Left forelimb (tissue), 1 donor: ENCODE measurements at places on chromosomes 5 and 9.

DNA sequence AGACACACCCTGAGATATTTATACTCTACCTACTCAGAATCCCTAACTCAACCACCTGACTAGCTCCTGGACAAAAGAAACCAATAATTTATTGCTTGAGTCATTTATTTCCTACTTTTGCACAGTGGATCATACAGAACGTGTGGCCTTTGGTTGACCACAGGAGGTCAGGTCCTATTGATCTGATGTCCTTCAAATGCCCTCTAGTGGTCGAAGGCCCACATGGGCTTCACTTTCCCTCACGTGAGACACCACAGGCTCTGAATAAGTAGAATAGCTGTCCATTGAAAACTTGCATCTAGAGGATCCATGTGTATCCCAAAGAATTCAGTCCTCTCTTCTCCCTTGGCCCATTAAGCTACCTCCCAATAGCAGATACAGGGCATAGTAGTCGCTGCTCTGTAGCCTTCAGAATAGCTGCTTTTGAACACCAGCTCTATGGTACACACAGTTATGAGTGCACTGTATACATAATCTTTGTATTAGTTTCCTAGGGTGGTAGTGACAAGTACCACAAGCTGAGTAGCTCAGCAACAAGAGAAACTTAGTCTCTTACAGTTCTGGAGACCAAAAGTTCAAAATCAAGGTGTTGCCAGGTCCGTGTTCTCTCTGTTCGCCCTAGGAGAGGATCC is 177.6 kb upstream of the SMARCA2 start:
- DNase-seq = no peak

DNA sequence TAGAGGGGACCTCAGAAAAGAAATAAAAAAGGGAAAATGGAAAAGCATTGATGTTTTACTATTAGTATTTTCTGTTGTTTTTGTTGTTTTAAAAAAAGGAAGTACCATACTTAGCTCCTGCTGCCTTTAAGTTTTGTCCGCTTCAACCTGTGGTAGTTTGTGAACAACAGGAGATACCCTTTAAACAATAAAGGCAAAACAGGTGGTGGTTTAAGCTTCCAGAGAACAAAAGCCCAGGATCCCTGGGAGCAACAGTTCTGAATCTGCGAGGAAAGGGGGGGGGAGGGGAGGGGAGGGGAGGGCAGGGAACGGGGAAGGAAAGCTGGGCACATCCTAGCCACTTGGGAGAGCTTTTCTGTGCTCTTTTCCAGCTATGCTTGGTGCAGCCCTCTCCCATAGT is 2.1 kb upstream of the PSIP1 start:
- no peak for DNase-seq

DNA sequence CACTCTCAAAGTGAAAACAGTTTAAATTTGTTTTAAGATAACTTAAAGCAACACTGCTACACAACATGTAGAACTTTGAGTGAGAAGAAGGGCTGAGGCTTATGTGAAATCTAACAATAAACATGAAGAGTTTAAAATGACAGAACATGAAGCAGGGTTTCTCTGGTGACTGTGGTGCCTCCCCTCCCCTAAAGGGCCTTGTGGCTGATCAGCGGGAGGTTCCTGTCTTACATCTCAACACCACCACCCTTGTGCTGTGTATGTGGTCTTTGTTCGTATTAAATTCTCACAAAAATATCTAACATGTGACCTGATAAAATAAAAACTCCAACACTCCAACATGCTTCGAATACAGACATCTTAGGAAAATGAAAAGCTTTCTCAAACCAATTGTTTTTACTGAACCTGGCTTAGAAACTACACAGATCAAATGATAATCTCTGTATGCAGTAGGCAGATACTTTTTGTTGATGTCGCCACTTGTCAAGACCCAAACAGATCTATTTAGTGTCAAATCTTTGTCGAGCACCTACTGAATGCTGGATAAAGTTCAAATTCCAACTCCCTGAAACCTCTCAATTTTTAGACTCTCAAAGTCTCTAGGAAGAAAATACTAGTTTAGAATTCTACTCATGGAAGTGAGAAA is 9.9 kb upstream of the IQGAP2 start:
- no peak for DNase-seq

DNA sequence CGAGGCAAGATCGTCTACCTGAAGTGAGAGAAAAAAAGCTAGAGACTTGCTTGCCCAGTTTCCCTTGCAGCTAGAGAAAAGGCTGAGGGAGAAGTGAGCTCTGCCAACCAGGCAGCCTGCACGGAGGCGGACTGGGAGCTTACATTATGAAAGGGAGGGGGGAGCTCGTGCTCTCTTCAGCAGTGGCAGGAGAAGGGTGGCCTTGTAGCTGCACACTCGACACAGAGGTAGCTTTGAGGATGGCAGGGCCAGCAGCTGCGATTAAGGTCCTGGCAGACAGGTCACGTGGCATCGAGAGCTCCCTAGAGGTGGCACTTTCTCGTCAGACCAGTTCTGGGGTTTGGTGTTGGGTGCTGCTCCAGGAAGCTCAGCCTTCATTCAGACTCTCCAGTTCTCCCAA is 26.7 kb downstream of the APBA1 start:
- DNase-seq = no peak

GRCh38 chr5:170312301-170312595 is 14.7 kb upstream of the LCP2 start:
- no peak for DNase-seq

- no peak for DNase-seq
Measured at GRCh38 chr5:11047030-11047429, 286.0 kb upstream of the DAP start.

- no peak for DNase-seq
Measured at GRCh38 chr9:21412107-21412506, 3.2 kb downstream of the IFNA8 start.

DNA sequence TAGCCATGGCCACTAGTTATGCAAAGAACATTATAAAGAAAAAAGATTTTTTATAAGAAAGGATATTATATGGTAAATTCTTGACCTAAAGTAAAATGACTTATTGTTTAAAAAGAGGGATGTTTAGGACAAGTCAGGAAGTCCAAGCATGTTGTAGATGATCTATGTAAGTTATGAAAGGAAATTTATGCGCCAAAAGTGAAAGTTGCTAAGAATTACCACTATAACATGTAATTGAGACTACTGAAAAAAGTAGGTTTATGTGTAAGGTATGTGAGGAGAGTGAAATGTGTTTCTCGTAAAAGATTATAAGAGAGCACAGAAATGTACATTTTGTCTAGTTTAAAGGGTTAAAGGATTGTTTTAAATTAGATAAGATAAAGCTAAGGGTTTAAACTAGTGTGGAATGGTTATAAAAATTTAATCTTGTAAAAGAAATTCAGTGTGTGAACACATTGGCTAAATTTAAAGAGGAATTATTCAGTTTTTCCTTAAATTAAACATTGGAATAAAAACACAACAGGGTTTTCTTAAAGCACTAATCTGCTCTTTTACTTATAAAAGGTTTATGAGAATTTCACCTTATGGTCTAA is 1100.4 kb upstream of the EDIL3 start:
- no peak for DNase-seq

DNA sequence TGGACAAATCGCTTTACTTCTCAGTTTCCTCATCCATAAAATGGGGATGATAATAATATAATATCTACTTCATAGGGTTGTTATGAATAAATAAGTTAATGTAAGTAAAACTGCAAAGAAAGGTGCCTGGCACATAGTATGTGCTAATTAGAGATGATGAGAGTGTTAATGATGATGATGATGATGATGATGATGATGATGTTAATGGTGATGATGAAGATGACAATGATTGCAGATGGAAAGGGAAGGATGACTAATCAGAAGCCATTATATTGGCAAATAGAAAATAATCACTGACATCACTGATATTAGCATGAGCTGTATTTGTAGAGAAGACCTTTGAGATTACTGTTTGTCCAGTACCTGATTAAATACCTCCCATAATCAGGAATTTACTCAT is 20.6 kb downstream of the RAD1 start:
- DNase-seq = no peak

GRCh38 chr5:53311681-53312080 is 168.7 kb upstream of the FST start:
- DNase-seq = no peak

DNA sequence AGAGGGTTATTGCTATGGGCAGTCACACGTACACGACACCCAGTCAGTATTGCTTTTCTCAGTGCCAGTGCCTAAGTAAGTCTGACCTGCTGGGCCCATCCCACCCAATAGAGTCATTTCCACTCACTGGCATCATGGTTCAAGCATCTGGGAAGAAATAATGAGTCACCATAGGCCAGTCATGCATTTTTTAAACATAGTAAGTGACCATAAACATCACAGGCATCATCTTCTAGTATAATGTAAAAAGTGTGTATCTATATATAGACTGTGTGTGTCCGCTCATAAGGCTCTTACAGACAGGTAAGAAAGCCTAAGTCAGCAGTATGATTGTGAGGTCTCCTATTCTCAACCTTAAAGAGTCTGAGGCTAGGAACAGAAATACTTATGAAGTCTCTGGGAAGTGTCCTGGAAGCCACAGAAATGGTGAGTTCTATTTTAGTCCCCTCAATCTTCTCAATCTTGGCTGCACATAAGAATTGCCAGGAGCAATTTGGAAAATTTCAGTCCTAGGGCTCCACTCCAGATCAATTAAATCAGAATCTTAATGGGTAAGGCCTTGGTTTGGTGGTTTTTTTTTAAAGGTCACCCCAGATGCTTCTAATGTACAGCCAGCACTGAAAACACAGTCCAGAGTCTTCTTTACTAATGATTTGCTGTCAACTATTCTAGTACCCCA is 65.2 kb downstream of the ZNF366 start:
- no peak for DNase-seq

- no peak for DNase-seq
Measured at GRCh38 chr9:129964901-129965734, 77.9 kb downstream of the FNBP1 start.

DNA sequence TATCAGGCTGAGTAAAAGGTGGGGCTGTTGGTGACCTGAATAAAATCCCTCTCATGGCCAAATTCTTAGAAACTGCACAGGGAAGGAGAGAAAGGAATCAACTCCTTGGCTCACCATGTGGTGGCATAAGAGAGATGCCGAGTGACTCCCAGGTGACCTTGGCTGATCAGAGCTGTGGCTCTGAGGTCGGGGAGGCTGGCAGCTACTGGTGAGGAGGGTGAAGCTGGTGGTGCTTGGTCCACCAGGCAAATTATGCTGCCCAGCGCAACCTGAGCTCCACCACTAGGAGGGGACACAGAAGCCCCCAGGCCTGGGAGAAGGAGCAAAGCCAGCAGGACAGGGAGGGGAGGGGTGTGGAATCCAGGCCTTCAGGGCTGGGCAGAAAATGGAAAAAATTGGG is 111.2 kb upstream of the IL12B start:
- no peak for DNase-seq

DNA sequence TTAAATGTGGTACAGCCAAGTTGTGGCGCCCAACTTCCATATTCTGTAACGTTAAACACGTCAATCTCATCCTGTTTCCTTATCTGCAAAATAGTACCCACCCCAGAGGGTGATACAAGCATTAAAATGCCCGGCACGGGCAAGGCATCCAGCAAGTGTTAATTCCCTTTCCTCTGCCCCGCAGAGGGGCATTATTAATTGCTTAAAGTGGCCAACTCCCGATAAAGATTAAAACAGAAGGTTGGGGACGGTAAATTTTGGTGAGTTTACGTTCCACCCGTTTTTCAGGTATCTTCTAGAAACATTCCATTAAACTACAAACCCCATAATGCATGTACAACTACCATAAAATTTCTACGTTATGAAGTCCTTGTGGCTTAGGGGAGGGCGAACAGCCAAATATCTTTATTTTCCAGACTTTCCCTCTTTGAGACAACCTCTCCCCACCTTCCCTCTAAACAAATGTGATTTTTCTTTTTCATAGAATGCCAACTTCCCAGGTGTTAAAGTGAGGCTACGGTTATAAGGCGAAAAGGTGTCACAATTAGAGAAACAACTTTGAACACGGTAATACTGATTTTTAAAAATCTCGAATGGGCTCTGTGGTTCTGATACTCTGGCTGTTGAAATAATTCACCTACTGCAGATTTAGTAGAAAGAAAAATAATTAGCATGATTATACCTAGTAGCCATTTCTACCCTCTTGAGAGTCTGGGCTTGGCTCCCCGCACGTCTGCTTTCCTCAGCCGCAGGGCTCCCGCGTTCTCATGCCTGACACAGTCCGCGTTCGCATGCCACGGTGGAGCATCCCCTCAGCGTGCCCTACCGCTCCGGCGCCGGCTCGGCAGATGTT is 1.2 kb upstream of the GPBP1 start:
- no peak for DNase-seq

DNA sequence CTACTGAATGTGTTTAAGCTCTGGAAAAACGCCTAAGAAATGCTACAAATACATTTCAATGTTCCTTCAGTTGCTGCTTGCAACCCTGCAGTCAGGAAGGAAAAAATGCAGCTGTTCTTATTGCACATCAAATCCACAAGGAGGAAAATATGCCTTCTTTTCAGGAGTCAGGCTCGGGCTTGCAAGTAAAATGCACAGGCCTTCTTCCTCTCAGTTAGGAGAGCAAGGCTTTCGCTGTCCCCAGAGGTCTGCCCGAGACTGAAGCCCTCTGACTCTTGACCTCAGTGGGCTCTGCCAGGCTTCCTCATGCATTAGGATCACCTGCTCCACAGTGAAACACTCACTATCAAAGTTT is 899 bp upstream of the SHC3 start:
- no peak for DNase-seq

- no peak for DNase-seq
Measured at GRCh38 chr5:111311666-111312065, 87.5 kb downstream of the CAMK4 start.

DNA sequence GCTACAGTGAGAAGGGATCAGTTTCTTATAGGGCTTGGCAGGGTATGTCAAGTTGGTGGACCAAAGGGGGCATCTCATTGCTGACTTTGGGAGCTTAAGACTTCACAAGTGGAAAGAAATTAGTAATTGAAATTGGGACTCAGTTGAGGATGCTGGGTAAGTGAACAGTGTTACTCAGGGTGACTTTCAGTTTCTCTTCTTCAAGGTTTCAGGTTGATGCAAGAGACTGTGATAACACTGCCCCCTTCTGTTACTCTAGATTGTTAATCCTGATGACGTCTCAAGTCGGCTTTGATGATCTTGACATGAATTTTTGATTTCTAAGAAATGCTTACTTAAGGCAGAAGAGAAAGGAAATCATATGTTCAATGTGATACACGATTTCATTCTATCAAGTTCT is 21.3 kb downstream of the KCTD16 start:
- no peak for DNase-seq
